Kidney capillary endothelial cell (primary cell): ENCODE measurements at places on chromosomes 6 and 20.

GRCh38 chr6:36358226-36358915 is 21.7 kb upstream of the BNIP5 start:
- DNase-seq: no peak

- no peak for DNase-seq
These were observed 56.9 kb downstream of the HIVEP1 start for GRCh38 chr6:12068899-12069557.

DNA sequence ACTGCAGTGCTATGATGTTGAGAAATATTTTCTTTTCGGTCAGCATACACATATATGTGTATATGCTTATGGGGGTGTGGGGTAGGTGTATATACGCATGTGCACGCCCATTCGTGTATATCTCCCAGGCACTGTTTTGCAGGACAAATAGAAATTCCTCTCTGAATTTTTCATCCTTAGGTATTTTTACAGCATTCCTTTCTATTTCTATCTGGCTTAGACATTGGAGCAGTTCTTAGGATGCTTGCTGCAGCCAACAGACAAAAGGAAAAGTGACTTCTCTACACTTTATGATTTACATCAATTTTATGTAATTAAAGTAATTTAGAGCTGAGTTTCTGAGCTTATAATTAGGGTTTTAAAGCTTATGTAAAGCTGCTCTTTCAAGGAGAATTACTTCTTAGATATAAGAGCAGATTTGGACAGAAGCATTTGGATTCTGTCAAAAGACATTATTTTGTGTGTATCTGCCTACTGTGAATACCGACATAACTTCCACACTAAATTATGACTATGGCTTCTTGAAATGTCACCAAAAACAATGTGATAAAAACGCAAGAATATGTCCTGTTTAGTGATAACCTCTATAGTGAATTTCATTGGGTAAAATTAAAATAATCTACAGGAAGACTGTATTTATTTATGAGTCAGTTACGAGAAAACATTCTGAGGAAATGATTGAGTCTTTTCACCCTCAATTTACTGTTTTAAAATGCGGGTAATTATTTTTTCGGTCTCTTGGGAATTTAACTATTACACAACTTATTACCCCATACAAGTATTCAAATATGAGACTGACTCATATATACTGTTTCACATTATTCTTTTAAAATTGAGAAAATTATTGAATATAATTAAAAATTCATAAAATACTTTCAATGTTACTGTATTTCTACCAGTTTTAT is 21.3 kb upstream of the CEP43 start:
- DNase-seq: no peak

DNA sequence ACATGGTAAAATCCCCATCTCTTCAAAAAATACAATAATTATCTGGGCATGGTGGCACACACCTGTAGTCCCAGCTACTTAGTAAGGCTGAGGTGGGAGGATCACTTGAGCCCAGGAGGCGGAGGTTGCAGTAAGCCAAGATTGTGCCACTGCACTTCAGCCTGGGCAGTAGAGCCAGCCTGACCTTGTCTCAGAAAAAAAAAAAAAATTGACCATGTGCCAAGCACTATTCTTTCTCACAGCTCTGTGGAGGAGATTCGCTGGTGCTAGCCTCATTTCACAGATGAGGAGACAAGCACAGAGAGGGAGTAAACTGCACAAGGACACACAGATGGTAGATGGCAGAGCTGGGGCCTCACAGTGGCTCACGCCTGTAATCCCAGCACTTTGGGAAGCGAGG is 131.8 kb upstream of the JARID2 start:
- no peak for DNase-seq

- no peak for DNase-seq
These were observed 6.5 kb downstream of the RPS6KA2 start for GRCh38 chr6:166620478-166621113.

DNA sequence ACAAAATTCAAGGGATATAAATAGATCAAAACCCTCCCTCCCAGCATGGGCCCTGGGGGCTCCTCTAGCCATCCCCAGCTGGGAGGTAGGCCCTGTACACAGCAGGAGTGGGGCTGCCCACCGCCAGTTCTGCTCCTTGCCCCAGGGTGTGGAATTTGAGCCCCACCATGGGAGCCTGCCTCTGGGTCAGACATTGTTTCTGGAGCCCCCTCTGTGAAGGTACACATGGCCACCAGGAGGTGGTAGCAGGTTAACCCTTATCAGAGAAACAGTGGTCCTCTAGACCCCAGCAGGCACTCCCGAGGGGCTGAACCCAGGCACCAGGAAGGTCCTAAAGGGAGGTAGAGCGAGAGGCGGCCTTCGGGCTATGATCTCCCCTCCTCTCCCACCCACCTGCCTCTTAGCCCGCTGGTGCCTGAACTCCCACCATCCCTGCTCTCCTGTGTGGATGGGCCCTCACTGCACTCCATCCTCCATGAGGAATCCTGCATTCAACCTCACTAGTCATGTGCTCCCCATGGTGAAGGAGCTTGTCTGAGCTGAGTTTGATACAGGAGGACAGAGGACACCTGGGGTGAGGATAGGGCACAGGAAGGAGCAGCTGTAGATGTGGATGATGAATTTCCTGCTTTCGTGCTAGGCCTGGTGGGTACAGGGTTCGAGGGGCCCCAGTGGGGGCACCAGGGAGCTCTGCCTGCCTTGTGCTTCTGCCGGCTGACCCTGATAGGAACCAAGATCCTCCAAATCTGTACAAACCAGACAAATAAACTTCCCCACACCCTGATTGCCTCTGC is 114.9 kb downstream of the GRM4 start:
- no peak for DNase-seq

DNA sequence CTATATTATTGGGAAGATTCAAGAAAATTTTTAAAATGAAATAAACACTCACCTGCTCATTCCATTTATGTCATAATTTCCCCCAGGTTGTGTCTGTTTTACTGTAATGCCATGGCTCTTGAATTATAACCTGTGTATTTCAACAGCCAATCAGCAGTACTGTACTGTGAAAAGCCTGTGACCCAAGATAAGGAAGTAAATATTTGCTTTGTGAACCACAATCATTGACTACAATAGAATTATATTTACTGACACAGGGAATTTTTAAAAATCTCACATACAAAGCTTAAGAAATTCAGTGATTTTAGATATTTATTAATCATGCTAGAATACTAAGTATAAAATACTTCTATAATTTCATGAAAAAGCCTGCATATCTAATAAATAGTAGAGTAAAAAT is 6.0 kb downstream of the RGS17 start:
- DNase-seq: no peak

GRCh38 chr6:169415179-169415578 is 161.5 kb upstream of the THBS2 start:
- DNase-seq: no peak
